Activated effector memory CD4-positive, alpha-beta T cell treated with Interleukin-2 at 50 U/mL for 16 hours (primary cell): ENCODE measurements at places on chromosomes 3 and 15.

- DNase-seq: no peak
Measured at GRCh38 chr3:141239511-141240281, 8.1 kb downstream of the PXYLP1 start.

- DNase-seq: no peak
Measured at GRCh38 chr3:140756240-140757016, 78.6 kb downstream of the TRIM42 start.

DNA sequence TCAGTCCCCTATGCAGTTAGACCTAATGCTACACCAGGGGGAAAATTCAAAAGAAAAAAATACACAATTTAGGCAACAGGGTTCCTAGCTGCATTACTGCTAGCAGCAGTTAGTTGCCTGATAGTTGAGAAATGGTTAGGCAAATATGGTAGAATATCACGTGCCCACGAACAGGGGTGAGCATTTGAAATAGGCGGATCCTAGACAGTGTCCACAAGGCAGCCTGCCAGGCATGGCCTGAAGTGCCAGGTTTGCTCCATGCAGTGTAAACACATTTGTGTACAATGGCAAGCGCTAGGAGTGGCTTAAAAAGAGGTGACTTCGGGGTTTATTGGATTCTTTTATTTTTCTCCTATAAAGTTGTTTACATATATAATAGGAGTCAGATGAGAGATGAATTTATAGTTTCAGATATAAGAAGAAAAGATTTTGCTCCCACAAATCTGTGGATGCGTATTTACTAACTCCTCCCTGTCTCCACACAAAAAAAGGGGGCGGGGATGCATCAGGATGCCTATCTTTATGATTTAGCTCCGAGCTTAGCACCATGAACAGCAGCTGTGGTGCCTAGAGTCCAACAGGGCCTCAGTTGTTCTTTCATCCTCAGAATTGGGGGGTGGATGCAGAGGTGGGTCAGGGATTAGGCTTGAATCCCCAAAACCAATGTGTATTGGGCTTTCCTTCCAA lies 3.9 kb upstream of the TGM4 start:
- no peak for DNase-seq

- no peak for DNase-seq
Measured at GRCh38 chr3:152096280-152096906, 172.3 kb upstream of the MBNL1 start.

- DNase-seq: no peak
Measured at GRCh38 chr15:60420203-60420716, 22.5 kb upstream of the ANXA2 start.

- DNase-seq: no peak
Measured at GRCh38 chr15:33040496-33040895, 154.0 kb downstream of the FMN1 start.

DNA sequence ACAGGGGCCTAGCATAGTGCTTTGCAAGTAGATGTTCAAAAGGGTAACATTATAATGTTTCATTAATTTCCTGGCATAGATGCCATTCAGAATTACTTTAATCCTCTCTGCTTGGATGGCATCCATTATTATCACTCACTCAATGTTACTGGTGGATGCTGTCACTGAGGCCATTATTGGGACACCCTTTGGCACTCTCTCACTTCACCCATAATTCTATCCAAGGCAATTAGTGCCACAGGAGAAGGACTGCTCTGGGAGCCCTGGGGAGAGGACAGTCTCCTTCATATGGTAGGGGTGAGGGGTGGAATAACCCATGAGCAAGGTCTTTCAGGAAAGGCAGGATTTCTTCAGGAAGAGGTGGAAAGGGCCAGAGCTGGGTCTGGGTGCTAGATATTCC lies 28.7 kb upstream of the SLC28A1 start:
- DNase-seq: no peak

DNA sequence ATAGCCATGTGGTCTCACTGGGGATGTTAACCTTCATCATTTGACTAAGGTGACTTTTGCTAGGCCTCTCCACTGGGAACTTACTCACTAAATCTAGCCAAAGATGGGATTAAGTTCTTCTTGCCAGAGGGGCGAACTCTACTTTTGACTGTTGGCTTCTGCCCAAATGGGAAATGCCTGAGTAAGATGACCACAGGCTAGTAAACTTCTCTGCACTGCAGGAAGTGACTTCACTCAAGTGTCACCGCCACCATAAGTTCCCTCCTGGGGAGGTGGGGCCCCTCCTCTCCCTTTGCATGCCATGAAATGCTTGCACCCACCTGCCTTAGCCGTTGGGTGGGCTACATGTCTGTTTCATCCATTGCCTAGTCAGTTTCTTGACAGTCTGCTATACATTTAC lies 388.3 kb downstream of the FEZF2 start:
- DNase-seq: no peak

DNA sequence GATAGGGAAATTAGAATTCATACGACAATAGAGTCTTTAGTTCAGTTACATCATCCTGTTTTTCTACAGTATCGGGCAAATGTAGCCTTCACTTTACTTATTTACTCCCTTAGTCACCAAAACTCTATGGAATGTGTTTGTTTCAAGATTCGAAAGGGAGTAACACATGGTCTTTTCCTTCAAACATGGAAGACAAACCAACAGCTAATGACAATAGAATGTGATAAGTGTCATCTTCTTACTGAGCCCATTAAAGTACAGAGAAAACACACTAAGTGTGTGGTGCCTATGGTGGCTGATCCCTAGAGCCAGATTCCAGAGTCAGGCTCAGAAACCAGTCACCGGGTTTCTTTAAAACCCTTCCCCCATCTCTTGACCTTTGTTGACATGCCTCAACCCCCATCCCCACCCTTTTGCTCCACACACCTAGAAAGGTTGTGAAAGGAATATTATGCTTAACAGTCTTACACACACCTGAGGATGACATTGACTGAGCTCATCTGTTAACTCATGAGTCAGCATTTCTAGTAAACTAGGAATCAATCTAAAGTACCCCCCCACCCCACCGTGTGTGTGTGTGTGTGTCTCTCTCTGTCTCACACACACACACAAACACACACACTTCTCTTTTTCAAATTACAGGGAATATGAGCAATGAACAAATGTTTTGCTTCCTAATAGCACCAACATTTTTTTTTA lies 549.6 kb upstream of the CCDC54 start:
- no peak for DNase-seq

DNA sequence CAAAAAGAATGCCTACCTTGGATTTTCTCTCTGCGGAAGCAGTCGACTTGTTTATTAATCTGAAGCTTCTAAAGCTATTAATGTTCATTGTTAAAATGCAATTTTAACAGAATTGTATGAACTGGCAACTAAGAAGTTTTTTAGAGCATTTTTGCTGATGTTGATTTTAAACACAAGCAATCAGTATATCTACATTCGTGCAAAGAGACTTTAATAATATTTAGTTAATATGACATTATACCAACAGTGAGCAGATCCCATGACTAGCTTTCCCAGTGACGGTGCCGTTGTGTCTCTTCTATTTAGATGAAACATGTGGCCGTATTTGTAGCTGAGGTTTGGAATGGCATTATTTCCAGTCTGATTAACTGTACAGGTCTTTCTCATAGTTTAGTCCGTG lies 88.0 kb downstream of the PEX5L start:
- DNase-seq: no peak

DNA sequence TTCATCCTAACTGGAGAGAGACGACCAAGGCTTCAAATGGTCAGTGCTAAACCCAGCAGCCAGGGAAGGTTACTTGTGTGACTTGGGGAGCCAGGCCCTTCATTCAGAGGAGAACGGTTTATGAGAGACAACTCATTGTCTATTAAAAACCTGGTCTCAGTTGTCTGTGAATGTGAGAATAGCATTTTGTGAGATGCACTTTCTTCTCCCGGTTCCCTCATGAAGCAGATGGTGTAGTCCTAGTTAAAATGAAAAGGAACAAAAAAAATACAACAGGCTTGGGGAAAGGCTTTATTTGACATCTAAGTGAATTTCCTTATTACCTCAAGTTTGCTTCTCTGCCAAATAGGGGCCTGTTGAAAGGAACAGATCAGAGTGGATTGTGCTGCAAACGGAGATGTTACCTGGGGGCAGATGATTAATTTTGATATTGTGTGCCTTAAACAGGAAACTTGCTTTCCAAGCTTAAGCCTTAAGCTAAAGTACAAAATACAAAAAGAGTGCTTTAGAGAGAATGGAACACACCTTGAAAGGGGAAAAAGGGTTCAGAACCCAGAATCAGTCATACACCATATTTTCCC lies 202.7 kb upstream of the BHLHE40 start:
- DNase-seq: no peak

DNA sequence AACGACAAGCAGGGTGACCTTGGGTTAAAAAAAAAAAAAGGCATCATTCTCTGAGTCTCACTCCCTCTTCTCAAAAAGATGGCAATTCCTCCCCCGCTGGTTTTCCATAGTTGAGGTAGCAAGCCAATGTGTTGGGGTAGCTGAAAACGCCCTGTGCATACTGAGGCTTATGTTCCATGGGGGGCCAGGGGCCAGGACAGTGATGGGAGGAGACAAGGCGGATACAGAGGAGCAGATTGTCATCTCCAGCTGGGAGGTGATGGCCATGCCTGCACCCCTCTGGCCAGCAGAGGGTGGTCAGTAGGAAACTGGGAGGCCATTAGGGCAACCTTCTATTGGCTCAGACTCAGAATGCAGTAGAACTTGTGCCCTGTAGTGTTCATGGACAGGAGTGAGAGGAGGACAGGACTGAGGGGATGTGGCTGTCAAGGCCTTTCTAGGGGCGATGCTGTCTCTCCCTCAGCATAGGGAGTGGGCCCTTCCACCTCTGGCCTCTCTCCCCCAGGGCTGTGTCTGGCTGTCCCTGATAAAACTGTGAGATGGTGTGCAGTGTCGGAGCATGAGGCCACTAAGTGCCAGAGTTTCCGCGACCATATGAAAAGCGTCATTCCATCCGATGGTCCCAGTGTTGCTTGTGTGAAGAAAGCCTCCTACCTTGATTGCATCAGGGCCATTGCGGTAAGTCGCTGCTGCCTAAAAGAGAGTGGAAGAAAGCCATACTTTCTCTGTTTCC lies 1.9 kb downstream of the TF start:
- no peak for DNase-seq

- DNase-seq: no peak
Measured at GRCh38 chr15:32717426-32718226, at the start of gene GREM1. Gene GREM1, plus strand, starts transcription at chr15:32718004. Its CDS starts 12,687 bp downstream, at chr15:32730691.

DNA sequence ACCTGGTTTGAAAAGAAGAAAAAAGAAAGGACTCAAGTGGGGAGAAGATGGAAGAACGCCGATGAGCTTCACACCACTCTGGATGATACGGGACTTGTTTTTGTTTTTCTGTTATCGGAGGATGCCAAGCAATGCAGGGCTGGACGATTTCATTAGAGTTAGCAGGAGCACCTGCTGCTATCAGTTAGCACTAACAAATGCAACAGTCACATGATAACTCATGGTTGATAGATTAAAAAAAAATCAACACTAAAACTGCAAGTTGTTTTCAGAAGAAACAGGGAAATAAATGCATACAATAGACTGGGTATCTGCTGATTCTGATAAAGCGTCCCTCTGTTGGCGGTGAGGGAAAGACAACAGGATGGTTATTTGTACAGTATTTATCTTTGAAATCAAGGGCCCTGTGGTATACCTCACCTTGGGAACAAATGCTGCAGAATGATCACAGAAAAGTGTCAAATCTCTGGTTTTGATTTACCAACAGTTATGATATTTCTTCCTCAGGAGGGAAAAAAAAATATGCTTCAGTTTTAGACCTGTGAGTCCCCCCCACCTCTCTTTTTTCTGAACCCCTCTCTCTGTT lies 575.1 kb downstream of the FOXP1 start:
- no peak for DNase-seq

DNA sequence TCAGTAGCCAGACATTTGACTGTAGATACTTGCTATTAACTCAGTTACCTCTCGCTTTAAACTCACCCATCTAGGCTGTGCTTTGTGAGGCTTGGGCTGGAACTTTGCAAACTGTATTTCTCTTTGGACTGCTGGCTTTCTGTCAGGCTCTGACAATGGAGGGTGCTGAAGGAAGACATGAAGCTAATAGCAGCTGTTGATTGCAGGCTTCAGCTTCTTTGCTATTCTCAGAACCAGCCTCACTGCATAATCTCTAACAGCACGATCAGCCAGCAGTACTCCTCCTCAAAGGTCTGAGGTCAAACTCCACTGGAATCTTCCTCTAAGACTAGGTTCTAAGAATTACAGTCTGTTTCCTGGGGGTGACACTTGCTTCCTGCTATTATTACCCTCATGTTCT lies 295.6 kb downstream of the ZBBX start:
- no peak for DNase-seq

- DNase-seq: no peak
Measured at GRCh38 chr3:94256888-94257813, 194.3 kb downstream of the NSUN3 start.

DNA sequence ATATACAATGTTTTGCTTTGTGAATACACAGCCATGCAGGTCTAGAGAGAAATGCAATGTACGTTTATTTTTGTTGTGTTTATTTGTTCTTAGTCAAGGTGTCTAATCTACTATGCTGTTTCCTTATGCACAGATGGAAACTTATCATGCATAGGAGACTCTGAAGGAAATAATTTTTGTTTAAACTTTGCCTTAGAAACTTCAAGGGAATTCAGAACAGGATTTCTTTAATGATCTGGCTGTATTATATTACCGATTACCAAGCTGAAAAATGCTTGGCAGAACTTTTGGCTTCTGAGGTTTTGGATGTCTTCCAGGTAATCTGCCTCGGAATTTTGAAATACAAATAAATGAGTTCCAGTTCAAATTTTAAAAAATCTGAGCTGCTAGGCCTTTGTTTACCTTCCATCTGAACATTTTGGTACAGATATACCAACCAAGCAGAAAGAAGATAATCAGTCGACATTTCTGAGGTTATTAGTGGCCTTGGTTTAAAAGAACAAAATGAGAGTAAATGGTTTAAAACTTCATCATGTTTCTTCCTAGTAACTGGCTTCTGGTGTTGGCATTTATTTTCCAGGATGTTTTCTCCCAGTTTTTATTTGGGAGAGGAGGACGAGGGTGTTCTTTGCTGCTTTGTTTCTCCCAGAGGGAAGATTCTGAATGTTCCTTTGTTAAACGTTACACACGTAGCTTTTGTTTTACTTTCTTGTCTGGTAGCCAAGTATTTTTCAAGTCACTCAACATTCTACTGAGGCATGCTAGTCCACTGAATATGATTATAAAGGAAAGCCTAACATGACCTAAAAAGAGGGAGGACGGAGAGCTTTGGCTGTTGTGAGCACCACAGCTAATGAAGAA lies 421.8 kb upstream of the TBL1XR1 start:
- DNase-seq: no peak

DNA sequence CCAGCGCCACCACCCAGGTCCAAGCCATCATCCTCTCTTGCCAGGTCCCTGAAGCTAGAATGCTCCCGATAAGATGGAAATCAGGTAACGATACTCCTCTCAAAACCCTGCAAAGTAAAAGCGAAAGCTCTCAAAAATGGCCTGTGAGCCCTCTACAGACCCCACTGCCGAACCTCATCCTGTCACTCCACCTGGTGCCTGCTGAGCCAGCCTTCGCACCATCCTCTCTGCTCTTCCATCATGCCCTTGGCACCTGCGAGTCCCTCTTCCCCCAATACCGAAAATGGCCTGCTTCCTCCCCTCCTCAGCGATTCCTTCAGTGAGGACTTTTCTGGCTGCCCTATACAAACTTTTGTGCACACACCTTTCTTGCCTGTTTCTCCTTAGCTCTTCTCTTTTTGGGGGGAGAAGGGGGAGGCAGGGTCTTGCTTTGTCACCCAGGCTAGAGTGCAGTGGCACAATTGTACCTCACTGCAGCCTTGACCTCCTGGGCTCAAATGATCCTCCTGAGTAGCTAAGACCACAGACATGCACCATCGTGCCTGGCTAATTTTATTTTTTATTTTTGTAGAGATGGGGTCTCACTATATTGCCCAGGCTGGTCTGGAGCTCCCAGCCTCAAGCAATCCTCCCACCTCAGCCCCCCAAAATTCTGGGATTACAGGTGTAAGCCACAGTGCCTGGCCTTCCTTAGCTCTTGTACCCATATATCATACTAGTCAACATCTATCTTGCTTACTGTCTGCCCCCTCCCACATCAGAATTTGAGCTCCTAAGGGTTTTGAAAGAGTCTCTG lies 3.0 kb downstream of the IDH2 start:
- DNase-seq: peak; percentile 28
